ENCODE measurements at places on chromosomes 2 and 18.

GRCh38 chr2:9909106-9909505 lies 42.4 kb upstream of the GRHL1 start:
- peak; percentile 14 for DNase-seq

DNA sequence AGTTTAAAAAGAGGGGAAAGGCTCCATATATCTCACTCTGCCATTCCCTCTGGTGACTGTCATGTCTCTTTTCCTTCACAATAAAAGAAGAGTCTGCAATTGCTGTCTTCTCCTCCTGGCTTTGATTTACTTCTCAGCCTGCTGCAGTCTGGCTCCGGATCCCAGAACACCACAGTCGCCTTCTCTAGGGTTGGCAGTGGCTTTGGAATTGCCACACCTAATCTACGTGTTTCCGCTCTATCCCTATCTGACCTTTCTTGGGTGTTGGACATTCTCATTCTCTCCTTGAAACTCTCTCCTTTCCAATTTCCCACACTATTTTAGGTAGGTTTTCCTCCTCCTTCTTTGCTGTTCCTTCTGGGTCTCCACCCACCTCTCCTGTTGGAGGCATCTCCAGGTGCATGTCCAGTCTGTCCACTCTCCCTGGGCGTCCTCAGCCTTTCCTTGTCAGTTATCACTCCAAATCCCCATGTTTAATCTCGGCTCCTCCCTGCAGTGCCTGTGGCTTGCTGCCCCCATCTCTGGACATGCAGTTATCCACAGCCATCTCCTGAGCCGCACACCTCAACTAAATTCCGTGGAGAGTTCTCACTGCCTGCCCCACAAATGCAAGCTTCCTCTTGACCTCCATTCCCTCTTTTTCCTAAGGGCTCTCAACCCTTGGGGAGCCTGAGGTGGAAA lies 112.8 kb downstream of the KCTD1 start:
- DNase-seq: no peak

GRCh38 chr2:216879727-216880508 lies 20.1 kb upstream of the TNP1 start:
- DNase-seq: no peak

DNA sequence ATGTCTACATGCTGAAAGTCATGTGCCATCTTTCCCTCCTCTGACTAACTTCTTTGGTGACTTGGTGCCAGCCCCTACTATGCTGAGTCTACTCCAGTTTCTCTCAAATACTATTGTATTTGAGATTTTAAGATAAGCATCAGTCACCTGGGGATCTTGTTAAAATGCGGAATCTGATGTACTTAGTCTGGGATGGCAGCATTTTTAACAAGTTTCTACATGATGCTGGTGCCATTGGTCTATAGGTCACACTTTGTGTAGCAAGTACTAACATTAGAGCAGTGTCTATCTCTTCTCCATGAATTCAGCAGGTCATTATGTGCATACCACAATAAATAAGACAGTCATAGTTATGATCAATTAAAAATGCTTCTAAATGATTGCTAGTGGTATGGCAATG lies 106.9 kb downstream of the CERS6 start:
- no peak for DNase-seq

DNA sequence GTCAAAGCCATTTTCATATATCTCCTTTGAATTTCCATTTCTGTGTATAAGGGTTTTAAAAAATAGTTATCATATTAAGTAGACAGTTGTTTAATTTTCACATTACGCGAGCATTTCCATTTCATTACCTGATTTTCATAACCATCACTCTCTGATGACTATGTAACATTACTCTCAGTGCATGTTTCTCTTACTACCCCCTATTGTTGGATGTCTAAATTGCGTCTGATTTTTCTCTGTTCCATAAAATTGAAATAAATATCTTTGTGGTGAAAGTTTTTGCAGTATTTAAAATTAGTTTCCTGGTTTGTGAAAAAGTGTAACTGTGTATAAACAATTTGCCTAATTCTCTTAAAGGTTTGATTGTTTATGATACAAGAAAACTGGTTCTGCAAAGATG lies 123.8 kb downstream of the MYO1B start:
- no peak for DNase-seq
